Hindlimb muscle (tissue), 1 donor: ENCODE measurements at places on chromosomes 2 and 18.

DNA sequence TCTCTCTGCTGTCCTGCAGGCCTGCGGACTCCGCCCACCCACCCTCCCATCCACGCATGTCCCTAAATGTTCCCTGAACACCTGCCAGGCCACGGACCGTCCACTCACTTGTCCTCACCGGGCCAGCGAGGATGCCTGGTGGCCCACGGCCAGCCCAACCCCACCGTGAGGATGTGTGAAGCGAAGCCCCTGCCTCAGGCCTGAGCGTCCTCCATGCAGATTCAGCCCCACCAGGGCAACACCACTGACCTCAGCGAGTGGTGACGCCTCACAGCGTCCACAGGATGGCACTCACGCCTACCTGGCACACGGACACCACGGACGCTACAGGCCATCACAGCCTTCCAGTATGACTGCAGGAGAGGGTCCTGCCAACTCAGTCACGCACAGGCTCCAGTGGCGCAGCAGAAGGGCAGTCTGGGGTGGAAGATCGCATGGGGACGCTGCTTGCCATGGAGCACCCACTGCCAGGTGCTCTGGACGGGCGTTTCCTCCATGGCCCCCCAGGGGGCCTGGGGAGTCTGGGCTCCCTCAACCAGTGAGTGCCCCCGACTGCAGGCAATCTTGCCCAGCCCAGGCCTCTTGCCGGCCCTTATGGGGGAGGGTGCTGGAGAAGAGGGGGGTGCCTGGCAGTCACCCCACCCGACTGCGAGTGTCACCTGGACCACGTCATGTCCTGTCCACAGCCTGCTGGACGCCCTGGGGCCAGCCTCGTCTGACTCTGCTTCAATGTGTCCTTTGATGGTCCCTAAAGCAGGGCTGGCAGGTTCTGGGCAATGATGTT, 25.4 kb downstream of the HDAC4 start:
- DNase-seq = no peak

DNA sequence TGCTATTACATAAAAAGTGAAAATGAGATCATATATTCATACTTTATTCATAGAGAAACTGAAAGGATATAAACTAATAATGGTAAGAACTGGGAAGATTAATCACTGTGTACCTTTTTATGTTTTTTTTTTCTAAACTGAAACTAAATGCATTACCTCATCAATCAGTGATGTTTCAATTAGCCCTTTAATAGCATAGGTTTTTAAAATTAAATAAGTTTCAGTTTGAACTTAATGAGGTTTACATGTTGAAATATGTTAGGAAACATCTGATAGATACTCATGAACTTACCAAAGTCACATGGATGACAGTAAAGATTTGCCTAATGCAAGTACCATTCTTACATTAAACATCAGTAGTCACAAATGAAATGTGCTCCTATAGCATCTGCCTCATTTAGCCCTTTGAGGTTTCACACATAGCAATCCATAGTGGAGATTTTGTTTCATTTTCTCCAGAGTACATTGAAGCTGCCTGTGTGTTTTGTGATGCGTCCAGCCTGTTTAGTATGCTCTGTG, 8.9 kb downstream of the MAPRE2 start:
- no peak for DNase-seq

DNA sequence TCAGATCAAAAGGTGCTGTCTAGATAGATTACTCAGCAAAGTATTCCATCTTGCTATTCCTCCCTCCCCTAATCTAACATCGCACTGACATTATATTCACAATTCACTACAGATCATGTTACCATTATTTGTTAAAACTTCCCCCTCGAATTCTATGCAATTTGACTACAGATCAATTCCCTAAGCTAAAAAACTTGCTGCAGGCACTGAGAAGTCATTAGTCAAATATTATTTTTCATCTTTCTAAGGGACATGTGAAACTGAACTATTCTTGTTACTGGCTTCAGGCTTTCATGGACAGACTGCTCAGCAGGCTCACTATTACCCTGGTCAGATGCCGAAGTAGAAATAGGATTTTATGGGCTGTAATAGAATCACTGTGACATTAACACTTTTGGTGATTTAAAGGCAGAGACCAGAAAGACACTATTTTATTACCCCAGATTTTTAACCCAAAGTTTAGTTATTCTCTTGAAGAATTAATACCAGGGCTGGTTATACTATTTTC, 15.1 kb downstream of the MYL1 start:
- no peak for DNase-seq

- DNase-seq = no peak
These were observed 1081.2 kb downstream of the SOCS6 start for GRCh38 chr18:71370095-71370494.

DNA sequence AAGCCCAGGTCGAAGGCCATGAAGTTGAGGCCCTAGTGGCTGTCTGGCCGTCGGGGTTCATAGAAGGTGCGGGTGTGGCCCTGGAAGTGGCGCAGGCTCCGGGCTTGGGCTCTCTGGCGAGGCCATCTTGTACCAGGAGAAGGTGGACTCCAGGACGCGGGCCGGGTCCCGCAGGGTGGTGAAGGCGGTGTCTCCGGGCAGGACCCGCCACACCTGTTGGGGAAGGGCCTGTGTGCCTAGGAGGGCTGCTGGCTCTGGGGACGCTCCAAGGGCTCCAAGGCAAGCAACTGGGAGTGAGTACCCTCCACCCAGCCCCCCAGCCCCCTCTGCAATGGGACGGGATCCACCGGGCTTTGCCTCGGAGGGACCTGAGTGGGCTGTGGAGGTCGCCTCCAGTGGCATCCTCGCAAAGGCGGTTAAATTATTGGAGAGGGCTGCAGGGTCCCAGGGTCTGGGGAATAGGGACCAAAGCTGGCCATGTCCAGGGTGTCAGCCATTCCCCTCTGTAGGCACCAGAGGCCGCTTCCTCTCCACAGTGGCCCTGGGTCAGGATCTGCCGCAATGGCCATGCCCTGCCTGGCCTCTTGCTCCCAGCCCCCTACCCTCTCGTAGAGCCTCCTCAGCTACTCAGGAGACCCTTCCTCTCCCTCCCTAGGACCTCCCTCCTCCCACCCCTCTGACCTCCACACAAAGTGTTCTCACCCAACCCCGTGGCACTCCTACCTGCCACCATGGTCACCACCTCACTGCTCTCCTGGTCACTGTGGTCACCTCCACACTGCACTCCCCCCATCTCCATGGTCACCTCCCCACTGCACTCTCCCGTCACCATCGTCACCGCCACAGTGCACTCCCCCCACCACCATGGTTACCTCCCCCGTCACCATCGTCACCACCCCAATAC, 10.3 kb downstream of the AQP12A start:
- no peak for DNase-seq

GRCh38 chr2:70999362-70999761, 4.7 kb upstream of the TEX261 start:
- DNase-seq = no peak

DNA sequence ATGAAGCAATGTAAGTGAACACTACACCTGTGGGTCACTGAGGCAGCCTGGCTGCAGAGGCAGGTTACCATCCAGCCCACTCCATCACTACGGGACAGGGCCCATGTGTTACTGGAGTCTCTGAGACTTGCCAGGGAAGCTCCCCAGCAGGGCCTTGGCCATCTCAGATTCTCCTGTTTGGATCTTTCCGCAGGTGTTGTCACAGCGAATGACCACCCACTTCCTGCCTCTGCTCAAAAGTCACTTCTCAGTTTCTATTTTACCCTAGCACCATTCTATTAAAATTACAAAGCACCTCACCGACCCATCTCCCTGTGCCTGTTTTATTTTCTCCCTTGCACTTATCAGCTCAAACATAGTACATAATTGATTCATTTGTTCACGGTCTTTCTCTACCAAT, 34.5 kb upstream of the L3MBTL4 start:
- no peak for DNase-seq

- no peak for DNase-seq
These were observed 94.3 kb downstream of the HDAC4 start for GRCh38 chr2:239306274-239307220.

GRCh38 chr2:232273903-232274643, 104.5 kb upstream of the ALPP start:
- no peak for DNase-seq
